ENCODE measurements at places on chromosomes 6 and 20.

- DNase-seq = no peak
These were observed 21.2 kb upstream of the FRMD1 start for GRCh38 chr6:168100011-168100802.

- no peak for DNase-seq
These were observed 898.9 kb upstream of the ADGRB3 start for GRCh38 chr6:67736161-67736560.

DNA sequence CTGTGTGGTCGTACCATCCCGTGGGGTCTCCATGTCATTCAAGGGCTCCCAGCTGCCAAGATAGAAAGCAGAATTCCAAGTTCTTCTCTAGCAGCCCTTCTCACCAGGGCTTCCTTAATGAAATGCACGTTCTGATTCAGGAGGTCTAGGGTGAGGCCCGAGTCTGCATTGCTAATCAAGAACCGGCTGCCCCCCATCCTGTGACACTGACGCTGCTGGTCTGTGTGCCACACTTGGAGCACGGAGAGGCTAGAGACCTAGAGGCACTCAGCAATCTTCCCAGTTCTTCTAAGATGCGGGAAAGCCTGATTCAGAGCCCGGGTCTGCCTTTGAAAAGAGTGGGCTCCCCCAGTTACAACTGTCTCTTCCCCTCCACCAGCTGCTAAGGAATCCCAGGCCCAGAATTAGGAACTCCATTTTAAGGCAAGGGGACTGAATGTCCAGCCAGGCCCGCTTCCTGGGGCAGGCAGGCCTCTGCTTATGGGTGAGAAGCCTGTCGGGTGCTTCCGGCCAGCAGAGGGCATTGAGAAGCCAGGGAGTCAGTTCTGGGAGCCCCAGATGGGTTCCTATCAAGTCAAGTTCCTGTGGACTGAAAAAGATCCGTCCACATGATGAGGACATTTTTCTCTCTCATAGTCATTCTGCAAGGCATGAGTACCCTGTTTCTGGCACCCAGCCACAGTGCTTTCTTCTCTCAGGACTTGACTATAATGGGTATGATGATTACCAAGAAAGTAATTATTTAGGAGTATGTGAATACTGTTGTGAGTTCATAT is 69.8 kb upstream of the RIN2 start:
- DNase-seq = peak; percentile 82

GRCh38 chr6:37977715-37978114 is 158.2 kb downstream of the ZFAND3 start:
- DNase-seq = no peak

- DNase-seq = no peak
These were observed 100.3 kb upstream of the MYL9 start for GRCh38 chr20:36441027-36441414.

- DNase-seq = no peak
These were observed 13.2 kb downstream of the QKI start for GRCh38 chr6:163427498-163428254.

DNA sequence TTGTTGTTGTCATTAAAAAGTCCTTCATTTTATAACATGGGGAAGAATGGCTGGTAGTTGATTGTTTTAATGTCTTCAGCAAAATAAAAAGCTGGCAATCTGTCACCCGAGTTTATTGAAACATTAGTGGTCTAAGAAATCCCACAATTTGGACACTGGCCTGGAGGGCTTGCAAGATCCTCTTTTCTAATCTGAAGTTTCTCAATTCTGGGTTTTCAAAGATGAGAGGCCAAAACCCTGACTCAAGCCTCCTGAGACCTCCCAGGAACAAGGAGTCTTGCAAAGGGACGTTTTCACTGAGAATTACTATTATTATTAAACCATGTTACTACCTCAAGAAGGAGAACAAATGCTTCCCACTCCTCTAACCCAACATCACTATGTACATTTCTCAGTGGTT is 19.5 kb downstream of the MAP1LC3A start:
- DNase-seq = no peak

DNA sequence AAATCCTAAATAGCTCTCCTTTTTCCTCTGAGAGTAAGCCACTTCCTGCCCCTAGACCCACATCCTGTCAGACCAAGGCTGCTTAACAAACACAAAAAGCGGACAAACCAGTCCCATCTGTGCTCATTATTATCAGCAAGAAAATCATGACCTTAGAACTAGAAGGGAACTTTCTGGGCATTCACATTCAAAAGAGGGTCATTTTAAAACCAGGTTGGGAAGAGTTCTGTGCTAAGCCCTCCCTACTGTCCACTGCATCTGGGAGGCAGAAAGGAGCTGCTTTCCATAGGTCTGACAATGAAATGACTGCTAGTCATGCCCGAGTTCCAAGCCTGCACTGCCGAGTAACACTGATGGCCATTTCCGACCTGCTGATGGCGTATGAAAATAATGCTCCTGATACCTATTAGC is 15.4 kb downstream of the EZR start:
- no peak for DNase-seq

GRCh38 chr6:100134703-100135102 is 140.7 kb upstream of the MCHR2 start:
- no peak for DNase-seq

- no peak for DNase-seq
These were observed 87.5 kb downstream of the PREX1 start for GRCh38 chr20:48740292-48740649.

- no peak for DNase-seq
These were observed 2.9 kb upstream of the RAMACL start for GRCh38 chr6:166589337-166589731.

DNA sequence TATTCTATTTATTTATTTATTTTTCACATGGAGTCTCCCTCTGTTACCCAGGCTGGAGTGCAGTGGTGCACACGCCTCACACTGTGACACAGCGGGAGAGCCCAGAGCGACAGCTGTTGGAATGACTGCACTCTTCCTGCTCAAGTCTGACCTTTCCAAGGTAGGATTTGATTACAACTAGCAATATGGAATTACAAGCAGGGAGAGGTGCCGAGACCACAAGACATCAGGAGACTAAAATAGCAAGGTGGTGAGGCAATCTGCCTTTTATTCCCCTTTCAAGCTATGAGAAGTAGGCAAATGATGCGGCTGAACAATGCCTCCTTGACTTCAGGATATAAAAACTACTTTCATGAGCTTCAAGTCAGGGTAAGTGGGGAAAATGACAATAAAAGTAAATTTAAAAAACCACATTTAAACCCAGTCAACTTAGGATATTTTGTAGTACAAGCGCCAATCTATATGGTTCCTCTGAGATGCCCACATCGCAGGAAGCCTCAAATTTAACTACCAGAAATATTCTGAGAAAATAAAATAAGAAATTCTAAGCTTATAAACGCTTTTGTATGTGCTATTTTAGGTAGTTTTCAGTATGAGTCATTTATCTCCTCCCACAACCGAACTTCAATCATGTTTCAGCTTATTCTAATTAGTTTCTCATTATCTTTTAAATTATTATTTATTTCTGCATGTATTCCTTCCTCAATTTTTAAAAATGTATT is 146.9 kb upstream of the SGK1 start:
- DNase-seq = no peak

DNA sequence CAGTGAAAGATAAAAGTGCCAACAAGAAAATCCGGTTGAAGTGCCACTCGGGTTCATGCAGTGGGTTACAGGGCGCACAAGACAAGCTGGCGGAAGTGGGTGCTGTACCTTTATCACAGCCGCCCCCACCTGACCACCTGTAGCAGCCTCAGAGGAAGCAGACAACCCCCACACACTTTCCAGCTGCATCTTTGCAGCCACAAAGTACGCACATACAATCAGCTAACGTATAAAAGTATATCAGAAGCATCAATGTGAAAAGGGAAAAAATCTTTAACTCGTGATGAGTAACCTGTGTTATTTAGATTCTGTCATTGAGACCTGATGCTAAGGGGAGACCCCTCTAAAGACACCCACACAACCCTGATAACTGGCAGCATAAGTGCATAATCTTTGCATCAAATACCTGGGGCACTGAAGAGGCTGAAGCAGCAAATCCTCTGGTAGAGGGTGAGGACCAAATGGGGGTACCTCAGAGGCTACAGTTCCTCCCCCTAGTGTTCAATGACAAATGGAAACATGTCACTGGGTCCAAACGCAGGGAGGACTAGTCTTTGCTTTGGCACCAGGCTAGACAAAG is 22.1 kb downstream of the BACH2 start:
- DNase-seq = no peak

DNA sequence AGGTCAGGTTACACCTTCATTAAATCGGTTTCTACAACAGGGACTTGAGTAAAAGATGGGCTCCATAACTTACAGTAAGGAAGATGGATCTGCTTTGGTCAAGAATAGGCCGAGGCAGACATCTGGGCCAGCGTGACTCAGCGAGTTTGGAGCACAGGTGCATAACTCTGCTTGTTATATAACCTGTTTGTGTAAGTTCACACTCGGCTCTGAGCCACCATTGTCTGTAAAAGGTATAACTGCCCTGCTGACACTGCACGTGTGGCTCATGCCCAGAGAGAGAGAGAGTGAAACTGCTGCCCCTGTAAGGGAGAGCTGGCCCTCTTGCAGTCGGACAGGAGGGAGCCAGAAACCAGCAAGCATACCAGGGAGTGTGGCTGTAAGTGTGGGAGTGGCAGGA is 737.9 kb upstream of the SLC35B3 start:
- DNase-seq = no peak

GRCh38 chr6:7271205-7271534 is 41.8 kb downstream of the SSR1 start:
- no peak for DNase-seq

DNA sequence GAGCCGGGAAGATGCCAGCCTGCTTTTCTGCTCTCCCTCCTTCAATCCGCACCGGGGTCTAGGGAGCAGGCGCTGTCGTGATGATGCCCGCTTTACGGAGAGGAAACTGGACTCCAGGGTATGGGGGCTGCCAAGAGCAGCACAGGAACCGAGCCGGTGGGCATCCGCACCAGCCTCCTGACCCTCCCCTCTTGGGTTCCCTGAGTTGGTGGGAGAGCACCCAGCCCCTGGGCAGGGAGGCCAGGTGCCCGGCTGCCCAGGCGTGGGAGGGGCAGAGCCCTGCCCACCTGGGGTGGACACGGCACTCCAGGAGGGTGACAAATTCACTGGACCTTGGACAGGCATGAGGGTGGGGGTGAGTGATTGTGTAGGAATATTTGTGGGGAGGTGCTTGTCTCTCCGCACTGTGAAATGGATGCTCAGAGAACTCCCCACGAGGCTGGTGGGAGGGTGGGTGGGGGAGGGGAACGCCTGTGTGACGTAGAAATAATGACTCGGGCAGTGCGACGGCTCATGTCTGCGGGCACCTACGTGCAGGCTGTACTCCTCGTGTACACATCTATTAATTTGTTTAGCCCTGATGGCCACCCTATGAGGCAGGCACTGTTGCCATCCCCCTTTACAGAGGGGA is 173.4 kb downstream of the BMP7 start:
- DNase-seq = no peak

- no peak for DNase-seq
These were observed 1.2 kb upstream of the DYNLRB1 start for GRCh38 chr20:34514897-34515483.

DNA sequence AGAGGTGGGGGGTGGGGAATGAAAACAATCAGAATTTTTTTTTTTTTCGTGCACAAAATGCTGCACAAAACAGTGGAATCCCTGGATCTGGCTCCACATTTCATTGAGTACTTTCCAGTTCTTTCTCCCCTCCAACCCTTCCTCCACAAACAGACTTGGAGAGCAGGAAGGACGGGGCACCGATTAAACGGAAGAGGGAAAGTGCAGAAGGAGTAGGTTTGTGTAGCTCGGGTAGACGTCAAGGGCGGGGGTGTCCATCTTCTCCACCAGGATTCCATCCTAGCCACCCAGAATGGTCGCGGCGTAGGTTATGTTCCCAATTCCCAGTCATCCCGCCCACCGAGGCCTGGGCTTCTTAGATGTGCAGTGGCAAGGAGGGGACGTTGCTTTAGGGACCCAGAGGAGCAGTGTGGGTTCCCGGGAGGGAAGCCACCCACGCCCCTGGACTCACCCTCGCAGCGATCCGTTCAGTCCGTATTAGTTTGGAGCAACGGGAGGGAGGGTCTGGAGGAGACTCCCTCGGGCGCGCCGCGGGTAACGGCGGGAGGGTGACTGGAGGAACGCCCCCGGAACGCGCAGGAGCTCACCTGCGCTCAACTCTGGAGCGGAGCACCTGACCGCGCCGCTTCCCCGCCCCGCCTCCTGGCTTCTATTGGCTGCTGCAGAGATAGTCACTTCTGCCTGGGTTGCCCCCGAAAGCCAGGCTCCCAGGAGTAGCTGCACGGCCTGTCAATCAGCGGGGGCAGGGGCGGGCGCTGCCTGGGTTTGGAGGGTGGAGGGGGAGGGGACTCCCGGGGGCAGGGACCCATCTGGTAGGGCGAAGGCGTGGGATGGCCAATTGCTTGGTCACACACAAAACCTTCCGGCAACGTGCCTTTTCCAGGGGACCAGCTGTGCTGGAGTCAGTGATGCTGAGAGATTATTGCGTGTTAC is at the start of gene ENPP5:
Gene ENPP5 (minus strand): TSS at position 624 of the 933 bp plus-strand sequence. CDS start 2,718 bp downstream, outside the sequence.
- no peak for DNase-seq

DNA sequence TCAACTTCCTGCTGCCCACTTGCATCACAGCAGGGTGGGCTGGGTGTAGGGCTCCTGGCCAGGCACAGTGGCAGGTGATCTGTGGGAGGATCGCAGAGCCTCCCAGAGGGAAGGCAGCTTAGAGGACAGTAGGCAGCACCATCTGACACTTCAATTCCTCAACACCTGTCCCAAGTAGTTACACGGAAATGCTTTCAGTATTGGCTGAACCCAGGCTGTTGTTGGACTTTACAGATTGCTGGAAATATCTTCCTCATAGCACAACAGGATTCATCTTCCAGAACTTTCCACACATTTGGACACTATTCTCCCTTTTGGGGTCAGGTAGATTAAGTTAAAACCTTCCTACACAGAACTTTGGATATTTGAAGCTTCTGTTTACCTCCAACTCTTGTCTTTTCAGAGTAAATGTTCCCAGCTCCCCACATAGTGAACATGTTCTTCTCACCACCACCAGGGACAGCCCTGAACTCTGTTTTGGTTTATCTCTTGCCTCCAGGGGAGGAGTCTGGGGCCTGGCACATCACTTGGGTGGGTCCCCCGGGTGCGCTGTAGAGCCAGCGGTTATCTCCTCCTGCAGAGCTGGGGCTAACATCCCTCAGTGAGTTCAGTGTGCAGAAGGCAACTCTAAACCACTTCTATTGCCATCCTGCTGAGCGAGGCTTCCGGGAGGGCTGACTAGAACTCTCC is 3.5 kb upstream of the SLC22A2 start:
- no peak for DNase-seq

GRCh38 chr6:119454714-119455113 is 105.2 kb upstream of the MAN1A1 start:
- DNase-seq = peak; percentile 11

GRCh38 chr6:2266031-2266795 is 20.8 kb upstream of the GMDS start:
- DNase-seq = no peak

DNA sequence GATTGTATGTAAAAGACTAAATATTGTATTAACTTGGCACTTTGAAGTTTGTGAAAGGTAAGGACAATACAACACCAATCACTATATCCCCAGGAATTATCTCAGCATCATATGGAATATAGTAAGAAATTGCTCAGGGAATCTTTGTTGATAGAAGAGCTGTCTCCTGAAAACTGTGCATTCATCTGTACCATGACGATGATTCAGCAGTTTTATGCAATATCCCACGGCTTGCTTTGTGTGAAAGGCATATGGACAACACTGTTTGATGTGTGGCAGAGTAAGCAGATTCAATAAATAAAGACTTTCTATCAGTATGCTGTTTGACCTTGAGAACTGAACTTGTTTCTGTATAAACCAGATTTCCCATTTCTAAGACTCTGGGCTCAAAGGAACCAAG is 147.5 kb upstream of the PLN start:
- no peak for DNase-seq

- DNase-seq = peak; percentile 8
These were observed 85.5 kb upstream of the PMEPA1 start for GRCh38 chr20:57795342-57795697.

GRCh38 chr6:129749749-129750120 is 39.8 kb upstream of the ARHGAP18 start:
- DNase-seq = peak; percentile 51

All from GM04503 (cell line).